ENCODE measurements at places on chromosomes 7 and 10.

DNA sequence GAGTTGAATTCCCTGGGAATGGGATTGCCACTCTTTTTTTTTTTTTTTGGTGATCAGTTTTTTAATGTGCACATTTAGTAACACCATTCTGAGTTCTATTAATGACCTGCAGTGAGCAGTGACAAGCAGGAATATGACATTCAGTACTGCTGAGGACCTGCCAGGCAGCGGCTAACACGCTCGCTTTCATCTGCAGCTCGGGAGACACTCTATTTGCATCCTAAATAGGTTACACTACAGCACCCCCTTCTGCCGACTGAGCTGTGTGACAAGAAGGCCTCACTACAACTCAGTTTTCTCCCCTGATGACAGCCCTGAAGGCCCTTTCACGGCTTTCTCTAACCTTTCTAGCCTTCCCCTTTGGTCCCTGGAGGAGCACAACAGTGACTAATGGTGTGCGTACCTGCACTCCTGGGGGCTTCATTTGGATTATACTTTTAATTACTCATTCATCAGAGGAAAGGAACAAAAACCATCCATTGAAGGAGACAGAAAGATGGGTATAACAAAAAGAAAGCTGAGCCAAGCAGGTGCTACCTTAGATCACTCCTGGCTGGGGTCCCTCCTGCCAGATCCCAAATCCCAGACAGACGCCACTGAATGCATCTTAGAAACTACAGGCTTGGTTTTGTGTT is 872.4 kb downstream of the LRMDA start:
- DNase-seq: peak; percentile 76

GRCh38 chr10:35821339-35821911 is 179.3 kb upstream of the FZD8 start:
- DNase-seq: no peak

GRCh38 chr10:28385748-28386502 is 83.1 kb upstream of the MPP7 start:
- DNase-seq: no peak

GRCh38 chr7:133795068-133795665 is 332.0 kb upstream of the LRGUK start:
- no peak for DNase-seq

DNA sequence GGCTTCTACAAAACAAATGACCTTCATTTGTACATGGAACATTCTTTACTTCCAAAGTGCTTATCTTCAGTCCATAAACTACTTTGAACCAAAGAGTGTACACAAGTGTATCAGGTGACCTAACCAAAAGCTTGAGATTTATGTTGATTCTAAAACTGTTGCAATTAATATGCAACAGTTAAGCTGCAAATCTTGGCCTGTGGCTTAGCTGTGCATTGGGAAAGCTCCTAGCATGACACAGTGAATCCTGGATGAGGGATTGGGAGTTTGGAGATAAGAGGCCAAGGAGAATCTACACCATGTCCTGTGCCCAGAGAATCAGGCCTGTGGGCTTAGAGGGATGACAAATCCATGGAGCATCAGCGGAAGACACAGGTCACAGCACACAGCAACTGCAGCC is 105.2 kb upstream of the GSDME start:
- no peak for DNase-seq

DNA sequence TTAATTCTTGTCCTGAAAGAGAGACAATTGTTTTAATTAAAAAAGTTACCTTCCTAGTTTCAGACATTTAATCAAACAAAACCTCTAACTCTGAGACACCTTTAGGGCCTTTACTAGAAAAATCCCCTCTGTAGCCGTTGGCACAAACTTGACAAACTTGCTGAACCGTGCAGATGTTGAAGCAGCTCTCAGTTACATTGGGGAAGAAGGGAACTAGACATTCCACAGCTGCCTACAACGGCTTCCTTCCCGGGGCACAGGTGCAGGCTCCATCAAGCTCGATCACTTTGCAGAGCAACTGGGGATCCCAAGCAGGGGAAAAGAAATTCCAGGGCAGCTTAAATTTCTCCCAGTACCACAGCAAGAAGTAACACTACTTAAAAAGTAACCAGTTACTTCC is 141.3 kb downstream of the SKAP2 start:
- DNase-seq: no peak

GRCh38 chr10:81866753-81867152 is 8.2 kb upstream of the NRG3 start:
- no peak for DNase-seq

Measured in glutamatergic neuron (in vitro differentiated cells).